ENCODE measurements at places on chromosomes 1 and 21.
A peak's percentile ranks its signal among the peaks of the same experiment; 100 is the strongest.

- no peak for DNase-seq
These were observed 79.4 kb downstream of the TGFB2 start for GRCh38 chr1:218424502-218424901.

GRCh38 chr21:38126666-38127303 is 130.0 kb upstream of the KCNJ15 start:
- DNase-seq, result peak; percentile 58

- DNase-seq, result no peak
These were observed 19.3 kb downstream of the OR10R2 start for GRCh38 chr1:158491316-158491715.

DNA sequence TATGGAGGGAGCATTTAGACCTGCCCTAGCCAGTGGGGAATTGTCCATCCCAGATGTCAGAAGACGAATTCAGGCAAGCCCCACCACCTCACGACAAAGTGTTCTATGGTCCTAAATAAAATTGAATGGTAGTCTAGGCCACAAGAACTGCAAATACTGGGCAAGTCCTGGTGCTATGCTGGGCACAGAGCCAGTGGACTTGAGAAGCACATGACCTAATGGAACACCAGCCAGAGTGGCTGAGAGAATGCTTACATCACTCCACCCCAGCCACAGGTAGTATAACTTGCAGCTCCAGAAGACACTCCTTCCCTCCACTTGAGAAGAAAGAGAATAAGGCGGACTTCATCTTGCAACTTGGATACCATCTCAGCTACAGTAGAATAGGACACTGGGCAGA is 567.3 kb upstream of the CXADR start:
- DNase-seq, result no peak

DNA sequence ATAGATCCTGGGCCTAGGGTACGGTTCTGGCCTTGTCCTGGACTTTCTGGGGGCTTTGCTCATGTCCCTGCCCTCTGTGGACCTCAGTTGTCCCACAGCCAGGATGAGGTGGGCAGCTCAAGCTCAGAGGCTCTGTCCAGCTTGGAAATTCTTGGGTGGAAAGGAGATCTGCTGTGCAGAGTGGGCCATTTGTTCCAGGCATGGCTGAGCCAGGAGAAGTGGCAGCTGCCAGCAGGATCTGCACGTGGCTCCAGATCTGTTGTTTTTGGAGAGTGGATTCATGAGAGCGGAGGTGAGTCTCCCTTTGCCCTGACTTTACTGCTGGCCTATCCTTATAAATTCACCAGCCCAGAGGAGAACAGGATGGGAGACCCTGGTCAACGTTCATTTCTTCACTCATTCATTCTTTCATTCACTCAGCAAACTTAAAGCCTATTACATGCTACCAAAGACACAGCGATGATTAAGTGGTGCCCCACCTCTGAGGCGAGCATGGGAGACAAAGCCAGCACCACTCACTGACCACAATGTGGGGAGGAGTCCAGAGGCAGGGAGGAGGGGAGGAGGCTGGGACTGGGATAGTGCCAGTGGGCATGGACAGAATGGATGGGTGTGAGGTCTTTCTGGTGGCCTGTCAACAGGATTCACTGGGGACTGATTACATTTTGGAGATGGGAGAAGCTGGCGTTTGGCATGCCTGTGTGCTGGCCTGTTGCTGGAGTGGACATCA is 205.1 kb downstream of the TRABD2B start:
- DNase-seq, result no peak

GRCh38 chr1:220370041-220370700 is 97.9 kb upstream of the RAB3GAP2 start:
- no peak for DNase-seq

- DNase-seq, result no peak
These were observed 109.6 kb upstream of the DPYD start for GRCh38 chr1:98030483-98030882.

DNA sequence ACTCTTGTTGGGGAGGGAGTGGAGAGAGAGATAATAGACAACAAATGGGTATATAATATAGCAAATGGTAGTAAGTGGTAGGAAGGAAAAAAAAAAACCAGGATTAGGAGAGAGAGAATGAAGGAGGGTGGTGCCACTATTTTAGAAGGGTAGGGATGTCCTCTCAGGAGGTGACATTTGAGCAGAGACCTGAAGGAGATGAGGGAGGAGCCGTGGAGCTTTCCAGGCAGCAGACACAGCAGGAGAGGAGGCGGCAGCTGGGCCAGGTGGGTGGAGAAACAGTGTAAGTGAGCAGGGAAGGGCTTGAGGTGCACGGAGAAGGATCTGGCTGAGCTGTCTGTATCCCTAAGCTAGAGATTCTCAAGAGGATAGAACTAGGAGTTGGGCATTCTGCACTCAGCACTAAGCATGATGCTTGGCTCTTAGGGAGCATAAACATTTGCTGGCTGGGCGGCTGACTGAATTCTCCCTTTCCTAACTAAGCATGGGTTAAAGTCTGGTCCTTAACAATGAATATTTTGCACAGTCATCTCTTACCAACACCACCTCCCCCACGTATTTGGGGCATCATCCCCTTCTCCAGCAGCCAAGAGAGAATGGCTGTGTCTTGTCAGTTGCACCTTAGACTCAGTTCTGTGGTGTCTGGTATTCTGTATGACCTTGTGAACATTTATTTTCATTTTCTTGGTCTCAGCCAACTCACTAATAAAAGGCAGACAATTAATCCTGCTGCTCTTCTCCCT is 27.6 kb upstream of the SARS1 start:
- no peak for DNase-seq

GRCh38 chr21:14613486-14614224 is 67.5 kb upstream of the SAMSN1 start:
- DNase-seq, result no peak

- no peak for DNase-seq
These were observed 177.6 kb downstream of the HHIPL2 start for GRCh38 chr1:222370081-222370912.

DNA sequence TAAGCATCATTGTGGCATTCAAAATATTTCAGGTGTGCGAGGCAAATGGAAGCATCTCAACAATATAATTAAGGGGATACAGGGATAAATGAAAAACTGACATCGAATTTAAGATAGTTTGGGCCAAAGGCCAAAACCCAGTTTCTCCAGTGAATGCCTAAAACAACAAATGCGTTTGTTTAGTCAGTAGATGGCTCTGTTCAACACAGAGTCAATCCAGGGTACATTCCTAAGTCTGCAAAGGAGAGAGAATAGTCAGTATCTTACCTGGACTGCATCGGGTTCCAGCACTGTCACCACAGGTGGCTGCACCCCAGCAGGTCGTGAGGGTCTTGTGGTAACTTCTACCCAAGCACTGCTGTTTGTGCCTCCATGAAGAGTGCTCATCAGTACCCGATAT is 321.1 kb downstream of the KCTD3 start:
- DNase-seq, result no peak
